Nephron progenitor cell (in vitro differentiated cells): ENCODE measurements at places on chromosomes 2 and 18.

GRCh38 chr2:15557887-15558311 is 3.2 kb downstream of the NBAS start:
- DNase-seq, result no peak

DNA sequence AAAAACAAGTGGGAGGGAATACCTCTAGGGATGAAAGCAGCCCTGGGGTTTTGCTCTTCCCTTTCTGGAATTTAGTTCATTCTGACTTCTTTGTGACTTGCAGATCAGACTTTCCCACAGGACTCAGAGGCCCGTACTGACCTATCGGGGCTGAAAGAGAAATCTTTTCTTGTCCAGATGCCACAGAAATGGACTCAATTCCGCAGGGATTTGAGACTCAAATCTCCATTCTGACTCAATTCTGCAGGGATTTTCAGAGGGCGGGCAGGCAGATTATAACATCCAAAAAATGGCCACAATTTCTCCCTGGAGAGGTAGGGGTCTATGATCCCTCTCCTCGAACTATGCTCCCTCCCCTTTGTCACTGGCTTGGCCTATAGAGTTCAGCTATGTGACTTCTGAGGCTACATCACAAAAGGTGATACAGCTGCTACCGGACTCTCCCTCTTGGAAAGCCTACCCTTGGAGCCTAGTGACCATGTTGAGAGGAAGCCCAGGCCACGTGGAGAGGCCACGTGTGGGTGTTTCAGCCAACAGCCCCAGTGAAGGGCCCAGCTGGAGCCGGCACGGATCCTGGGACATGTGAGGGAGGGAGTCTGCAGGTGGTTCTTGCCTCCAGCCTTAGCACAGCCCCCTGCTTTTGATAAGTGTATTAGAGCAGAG is 4.8 kb upstream of the EFHD1 start:
- no peak for DNase-seq

GRCh38 chr2:170088776-170089175 is 89.2 kb upstream of the MYO3B start:
- no peak for DNase-seq

DNA sequence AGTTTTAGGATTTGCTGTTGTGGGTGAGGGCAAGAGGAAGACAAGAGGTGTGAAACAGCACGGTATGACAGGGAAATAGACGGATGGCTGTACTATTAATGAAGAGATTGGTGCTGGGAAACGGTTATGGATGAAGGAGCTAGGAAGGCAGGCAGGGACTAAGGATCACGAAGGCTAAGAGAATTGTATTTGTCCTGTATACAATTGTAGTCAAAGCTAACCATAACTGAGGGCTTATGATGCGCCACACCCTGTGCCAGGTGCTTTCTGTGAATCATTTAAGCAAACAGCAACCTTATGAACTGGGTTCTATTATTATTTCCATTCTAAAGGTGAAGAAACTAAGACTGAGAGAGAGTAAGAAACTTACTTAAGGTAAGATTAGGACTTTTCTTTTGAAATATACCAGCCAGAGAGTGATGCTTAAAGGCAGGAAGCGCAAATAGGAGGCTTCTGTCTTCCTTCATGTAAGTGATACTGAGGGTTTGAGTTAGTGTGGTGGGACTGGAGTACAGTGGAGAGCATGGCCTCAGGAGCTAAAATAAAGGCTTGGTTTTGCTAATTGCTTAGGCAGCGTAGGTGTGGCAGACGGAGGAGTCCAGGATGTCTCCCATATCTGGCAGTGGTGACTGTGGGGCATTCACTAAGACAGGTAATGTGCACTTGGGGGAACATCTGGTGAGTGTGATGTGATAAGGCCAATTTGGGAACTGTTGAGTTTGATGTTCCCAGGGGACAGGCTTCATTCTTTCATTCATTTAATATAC is 85.8 kb downstream of the PLEKHM3 start:
- DNase-seq, result no peak

DNA sequence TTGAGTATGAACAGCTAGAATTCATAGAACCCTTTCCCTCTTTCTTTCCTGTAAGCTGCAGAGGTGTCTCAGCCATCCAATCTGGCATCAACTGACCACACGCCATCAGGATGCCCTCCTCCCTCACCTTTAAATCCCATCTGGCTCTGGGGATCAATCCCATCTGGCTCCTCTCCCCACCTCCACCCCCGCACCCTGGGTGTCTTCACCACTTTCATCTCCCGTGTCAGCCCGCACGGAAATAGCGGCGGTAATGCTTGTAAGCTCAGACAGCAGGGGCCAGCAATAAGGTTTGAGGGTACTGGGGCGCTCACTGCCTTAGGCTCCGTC is 508 bp upstream of the TUBA4B start:
- no peak for DNase-seq

GRCh38 chr2:164896226-164896625 is 54.6 kb upstream of the COBLL1 start:
- DNase-seq, result no peak
